ENCODE measurements at places on chromosomes 3 and 15.

DNA sequence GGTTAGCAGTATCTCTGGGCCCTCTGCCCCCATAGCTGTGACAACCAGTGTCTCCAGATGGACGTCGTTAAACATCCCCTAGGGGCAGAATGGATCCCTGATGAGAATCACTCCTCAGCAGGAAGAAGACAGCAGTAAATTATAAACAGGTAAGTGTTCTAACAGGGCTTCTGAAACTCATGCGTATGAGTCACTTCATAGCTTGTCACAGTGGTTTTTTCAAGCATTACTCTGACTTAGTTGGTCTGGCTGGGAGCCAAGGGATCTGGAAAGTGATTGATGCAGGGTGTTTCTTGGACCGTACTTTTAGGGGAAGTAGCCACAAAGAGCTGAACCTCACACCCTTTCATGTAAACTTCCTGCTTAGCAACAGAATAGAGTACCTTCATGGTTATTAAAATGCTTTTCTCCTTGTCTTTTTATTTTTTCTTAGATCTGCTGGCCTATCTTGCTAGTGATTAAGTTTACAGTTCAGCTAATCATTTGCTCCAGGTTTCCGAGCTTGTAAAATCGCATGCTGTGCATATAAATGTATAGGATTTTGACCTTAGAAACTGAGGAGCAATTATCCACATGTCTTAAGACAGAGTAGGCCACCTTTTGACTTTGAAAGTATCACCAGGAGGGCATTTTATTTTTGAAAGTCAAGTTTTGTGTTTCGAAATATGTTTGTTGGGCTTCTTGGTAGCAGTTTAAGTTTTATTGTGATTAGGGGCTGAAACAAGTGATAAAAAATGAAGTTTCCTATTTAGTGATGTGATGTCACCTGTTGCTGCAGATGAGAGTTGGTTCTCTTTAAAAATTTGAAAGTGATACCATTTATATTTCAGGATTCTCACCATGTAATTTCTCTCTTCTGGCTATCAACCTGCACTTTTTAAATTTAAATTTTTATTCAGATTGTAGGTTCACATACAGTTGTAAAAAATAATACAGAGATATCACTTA is 333.9 kb downstream of the PTPRG start:
- DNase-seq, result no peak

DNA sequence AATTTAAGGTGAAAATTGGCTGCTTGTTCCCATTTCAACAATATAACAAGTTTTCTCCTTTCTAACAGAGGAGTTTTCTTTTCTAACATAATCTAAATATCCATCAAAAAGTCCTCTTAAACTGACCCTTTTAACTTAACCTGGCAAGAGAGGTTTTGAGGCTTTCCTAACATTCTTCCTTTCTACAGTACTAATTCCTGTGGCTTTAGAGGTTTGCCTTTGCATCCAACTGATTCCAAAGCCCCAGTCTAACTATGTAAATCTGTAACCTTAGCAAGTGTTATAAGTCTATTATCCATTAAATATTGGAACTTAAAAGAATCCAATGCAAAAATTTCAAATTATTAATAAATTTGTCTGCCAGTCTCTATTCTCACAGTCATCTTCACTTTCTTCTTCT is 134.1 kb downstream of the ISL2 start:
- no peak for DNase-seq

DNA sequence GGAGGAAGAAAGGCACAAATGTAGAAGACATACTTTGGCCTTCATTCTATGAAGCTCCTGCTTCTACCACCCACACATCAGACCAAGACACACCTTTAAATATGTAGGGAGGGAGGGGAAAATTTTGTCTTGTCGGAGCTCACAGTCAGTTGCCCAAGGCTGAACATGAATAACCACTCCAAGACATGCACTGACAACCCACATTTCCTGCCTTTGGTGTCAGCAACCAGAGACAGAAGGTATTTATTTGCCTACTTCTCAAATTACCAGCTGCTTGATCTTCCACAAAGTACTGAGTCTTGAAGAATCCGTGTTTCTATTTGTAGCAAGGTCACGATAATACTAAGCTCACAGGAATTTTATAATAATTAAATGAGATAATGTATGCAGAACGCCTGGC is 169.7 kb downstream of the KCNMB2 start:
- no peak for DNase-seq

DNA sequence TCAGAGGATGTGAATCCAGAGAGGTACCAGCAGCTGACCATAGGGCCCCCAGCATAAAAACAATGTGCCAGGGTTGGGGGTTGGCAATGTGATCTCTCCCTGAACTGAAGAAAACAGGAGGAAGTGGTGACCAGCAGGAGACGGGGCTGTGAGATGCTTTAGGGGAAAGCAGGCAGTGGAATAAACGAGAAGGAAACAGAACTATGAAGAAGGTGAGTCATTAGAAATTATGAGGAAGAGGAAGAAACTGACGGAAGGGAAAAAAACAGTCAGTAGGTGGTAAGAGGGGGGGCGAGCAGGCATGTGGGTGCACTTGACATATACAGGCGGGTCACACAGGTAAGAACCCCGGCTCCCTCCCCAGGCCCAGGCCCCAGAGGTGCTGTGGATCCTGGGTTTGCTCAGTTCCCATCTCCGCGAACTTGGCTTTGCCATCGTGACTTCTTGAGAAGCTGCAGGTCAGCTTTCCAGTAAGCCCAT is 42.2 kb upstream of the B3GNT5 start:
- DNase-seq, result no peak

DNA sequence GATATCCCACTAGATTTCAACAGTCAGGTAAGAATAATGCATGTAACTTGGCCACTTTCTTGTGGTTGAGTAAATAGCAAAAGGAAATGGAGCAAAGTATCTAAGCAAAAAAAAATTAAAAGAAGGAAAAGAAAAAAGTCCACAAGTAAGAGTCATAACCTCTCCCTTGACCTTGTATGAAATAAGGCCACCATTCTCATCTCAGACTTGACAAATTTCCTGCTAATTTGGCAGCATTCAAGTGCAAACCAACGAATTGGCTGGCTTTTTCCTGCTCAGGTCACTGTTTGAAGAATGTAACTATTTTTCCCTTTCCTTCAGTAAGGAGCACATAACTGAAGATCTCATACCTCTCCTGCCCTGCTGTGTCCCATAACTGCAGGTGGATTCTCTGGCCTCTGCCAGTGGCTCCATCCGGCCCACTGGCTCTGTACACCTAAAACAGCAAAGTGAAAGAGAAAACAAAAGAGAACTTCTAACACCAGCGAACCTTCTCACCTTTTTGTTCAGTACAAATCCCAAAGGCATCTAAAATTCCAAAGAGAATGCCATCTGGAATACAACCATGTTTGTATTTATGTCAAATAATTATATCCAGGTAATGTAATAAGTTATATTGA is 33.4 kb upstream of the RSL24D1 start:
- DNase-seq, result no peak

DNA sequence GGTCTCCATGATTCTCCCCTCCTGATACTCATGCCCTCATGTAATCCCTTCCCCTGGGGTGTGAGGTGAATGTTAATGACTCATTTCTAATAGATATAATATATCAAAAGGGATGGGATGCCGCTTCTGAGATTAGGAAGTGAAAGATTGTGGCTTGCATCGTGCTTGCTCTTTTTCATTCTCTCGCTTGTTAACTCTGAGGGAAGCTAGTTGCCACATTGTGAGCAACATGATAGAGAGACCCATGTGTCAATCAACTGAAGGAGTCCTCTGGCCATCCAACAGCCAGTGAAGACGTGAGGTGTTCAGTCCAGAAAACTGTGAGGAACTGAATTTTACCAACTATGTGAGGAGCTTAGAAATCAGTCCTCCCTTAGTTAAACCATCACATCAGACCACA is 28.9 kb upstream of the DRD3 start:
- no peak for DNase-seq

DNA sequence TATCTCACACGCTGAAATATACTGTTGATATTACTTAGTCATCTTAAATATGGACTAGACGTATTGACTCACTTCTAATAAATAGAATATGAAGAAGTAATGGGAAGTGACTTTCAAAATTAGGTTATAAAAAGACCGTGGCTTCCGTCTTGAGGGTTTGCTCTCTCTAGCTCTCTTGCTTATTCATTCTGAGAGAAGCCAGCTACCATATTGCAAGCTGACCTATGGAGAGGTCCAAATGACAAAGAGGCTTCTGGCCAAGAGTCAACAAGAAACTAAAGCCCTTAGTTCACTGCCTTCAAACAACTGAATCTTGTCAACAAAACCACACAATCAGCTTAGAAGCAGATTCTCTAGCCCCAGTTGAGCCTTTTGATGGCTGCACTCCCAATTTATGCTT is 46.1 kb downstream of the SLC9C1 start:
- no peak for DNase-seq

DNA sequence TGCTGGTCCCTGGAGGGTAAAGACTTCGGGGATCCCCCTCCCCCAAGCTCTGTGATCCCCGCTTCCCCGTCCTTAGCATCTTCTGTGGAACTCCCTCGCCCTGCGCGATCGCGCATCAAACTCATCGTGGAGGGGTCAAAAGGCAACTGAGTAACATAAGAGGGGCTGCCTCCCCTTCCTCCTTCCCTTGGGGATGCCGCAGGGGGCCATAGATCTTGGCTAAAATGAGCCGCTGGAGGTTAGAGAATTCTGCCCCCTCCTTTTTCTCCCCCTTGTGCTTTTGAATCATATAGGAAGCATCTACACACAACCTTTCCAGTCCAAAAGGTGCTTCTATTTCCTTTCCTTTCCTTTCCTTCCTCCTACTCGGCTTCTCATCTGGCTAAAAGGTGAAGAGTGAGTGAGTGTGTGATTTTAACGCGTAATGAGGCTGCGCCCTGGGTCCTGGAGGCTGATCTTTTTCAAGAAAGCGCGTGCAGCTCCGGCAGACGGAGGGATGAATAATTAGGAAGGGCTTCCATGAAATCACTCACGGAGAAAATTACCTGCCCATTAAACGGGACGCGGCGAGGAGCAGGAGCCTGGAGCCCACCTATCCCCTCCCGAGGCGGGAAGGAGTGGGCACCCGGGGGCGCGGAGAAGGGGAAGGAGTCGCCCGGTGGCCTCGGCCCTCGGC is 831 bp upstream of the ROBO2 start:
- DNase-seq, result no peak

DNA sequence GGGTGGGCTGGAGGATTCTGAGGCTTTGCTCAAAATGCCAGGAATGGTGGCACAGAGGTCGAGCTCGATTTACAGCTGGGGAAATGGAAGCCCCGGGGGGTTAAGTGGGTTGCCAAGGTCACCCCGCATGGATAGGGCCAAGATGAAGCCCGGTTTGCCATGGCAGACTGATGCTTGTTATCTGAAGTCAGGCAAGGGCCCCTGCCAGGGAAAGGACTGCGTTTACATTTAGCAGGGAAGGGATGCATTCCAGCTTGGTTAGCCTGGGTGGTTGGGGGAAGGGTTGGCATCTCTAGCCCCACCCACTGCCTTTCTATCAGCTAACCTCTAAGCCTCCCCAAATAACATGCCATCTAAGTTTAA is 79.0 kb downstream of the RPLP1 start:
- DNase-seq, result no peak

DNA sequence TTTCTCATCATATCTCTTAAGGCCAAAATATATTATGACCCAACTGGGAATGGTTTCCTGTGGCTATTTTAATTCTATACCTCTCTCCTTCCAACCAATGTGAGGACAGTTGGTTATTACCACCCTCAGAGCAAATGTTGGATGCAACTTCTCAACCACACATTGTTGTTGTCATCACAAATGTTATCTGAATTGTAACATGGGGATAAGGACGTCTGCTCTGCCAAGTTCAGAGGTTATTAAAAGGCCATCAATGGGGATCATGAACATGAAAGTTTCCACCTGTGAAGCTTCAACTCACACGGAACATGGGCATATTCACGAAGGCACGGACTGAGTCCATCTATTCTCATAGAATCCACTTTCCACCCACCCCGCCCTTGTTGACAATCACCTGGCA is 46.8 kb downstream of the MB21D2 start:
- DNase-seq, result no peak

DNA sequence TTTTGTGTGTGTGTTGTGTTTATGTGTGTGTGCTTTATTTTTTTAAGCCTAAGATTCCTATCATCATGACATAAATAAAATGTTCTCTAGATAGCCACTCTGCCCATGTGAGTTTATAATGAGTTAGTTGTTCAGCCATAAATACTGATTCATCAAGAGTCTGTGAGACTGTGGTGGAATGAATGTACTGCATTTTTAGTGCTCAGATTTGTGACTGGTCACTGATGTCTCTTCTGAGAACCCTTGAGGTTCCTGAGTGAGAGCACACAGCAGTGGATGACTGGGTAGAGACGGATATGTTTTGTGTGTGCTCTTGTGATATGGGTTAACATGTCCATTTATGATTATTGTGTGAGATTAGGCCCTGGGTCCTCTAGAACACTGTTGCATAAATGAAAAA is 51.2 kb downstream of the SETD5 start:
- no peak for DNase-seq

- DNase-seq, result no peak
Observed at GRCh38 chr15:54506977-54507524, 528.8 kb downstream of the UNC13C start.

- no peak for DNase-seq
Observed at GRCh38 chr15:70802629-70803028, 39.3 kb upstream of the UACA start.

DNA sequence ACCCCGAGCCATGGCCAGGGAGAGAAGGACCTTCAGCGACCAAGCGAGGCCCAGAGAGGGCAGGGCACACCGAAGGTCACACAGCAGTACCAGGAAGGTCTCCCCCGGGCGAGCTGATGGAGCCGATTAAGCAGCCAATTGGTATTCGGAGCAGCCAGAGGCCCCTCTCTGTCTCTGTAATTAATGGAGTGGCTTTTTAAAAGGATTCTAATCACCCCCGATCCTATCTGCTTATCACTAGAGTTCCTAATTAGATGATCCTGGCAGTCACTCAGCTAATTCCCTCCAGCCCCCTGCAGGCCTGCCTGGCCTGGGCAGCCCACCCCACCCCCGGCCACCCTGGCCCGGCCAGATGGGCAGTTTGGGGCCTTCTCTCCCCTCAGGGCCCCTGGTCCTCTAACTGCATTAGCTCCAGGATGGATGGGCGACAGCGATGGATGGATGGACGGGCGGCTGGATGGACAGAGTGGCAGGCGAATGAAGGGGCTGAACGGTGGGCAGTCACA is 1.6 kb upstream of the DNAJB8 start:
- DNase-seq, result no peak

DNA sequence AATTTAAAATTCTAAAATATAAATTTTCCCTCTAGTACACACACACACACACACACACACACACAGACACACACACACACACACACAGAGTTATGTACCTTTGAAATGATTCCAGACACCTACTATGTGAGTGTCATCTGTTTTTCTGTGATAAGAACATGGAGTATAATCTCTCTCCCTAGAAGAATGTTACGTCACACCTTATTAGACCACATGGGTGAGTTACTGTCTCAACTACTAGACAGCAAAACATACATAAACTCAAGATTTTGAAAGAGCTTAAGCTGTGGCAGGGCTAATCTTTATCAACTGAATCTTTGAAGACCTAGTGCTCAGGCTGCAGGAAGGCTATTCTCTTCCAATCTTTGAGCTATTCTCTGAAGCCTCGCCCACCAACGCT is 385.9 kb upstream of the BCHE start:
- DNase-seq, result no peak

GRCh38 chr15:64507293-64507802 is 47.0 kb downstream of the ZNF609 start:
- DNase-seq, result peak; percentile 13

All from stimulated activated CD4-positive, alpha-beta T cell treated with anti-CD3 and anti-CD28 coated beads, Interleukin-1b, Interleukin-23, amount 100 ng/mL, for 24 hours (primary cell).